Astrocyte of the spinal cord (primary cell): ENCODE measurements at places on chromosomes 4 and X.

DNA sequence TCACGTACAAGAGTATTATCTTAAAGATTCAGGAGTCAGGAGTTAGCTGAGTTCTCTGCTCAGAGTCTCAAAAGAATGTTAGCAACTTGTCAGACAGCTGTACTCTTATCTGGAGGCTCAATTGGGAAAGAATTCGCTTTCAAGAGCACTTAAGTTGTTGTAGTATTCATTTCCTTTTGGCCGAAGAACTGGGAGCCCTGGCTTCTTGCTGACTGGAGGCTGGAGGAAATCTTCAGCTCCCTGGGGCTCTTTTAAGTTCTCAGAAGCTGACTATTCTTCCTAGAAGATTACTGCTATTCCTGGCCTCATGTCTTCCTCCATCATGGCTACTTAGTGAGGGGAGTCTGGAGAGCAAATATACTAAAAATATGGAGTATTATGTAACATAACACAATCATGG lies 587.2 kb downstream of the EPHA5 start:
- no peak for DNase-seq

- no peak for DNase-seq
Observed at GRCh38 chrX:48968377-48968776, 3.3 kb downstream of the KCND1 start.

- no peak for DNase-seq
Observed at GRCh38 chrX:15676886-15677285, 12.3 kb upstream of the CLTRN start.

GRCh38 chrX:119015407-119016237 lies 41.2 kb downstream of the LONRF3 start:
- DNase-seq = peak; percentile 85

DNA sequence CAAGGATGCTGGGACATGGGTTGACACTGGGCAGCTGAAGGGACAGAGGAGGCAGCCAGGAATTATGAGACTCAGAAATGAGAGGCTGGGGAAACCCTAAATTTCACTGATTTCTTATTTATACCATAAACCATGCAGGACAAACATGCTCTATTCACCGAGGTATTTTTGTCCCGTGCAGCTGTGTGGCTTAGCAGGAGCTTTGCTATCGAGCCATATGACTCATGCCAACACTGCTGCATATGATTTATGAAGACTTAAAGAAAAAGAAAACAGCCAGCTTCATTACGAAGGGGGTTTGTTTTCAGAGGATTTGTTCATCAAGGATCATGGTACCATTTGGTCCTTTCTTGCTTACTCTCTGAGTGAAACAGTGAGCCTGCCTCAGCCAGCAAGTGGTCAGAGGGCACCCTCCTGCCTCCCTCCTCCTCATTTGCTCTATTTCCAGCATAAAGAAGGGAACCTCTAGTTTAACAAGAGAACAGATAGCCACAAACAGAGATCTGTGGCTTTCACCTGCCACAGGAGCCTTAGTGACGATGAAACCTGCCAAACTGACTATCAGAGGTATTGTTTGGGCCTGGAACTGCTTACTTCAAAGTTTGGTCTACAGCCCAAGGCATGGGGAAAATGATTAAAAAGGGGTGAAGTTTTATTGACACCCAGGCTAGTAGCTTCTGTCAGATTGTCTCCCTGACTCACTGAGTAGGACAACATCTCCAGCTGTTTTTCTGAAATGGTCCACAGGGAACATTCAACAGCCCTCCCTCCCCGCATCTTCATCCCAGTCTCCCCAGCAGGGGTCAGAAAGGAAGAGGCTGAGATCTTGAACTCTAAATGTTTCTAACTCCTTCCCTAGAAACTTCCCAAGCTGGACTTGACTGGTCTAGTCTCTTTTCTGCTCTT lies 80.1 kb upstream of the MAML3 start:
- DNase-seq = peak; percentile 82

- DNase-seq = no peak
Observed at GRCh38 chrX:69236641-69237040, 71.4 kb upstream of the PJA1 start.

GRCh38 chr4:119980456-119980855 lies 86.2 kb downstream of the MAD2L1 start:
- DNase-seq = no peak

GRCh38 chr4:39357002-39357401 lies 9.2 kb downstream of the RFC1 start:
- no peak for DNase-seq

DNA sequence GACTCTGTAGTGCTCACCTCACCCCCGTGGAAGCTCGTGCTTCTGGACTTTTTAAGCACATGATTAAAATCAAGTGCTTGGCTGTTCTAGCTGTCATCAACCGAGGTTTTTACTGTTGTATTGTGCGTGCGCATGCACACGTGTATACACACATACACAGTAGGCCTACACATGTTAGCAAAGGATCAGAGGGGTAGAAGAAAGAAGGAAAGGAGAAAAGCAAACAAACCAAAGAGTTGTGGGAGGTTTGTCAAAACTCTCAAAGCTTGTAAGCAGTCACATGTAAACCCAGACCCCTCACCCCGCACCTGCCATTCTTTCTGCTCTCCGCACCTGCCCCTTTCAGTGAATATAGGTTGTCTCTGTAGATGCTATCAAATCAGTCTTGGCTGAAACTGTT lies 311.8 kb downstream of the HS3ST1 start:
- DNase-seq = no peak

GRCh38 chr4:175927121-175927520 lies 115.1 kb upstream of the GPM6A start:
- peak; percentile 49 for DNase-seq

DNA sequence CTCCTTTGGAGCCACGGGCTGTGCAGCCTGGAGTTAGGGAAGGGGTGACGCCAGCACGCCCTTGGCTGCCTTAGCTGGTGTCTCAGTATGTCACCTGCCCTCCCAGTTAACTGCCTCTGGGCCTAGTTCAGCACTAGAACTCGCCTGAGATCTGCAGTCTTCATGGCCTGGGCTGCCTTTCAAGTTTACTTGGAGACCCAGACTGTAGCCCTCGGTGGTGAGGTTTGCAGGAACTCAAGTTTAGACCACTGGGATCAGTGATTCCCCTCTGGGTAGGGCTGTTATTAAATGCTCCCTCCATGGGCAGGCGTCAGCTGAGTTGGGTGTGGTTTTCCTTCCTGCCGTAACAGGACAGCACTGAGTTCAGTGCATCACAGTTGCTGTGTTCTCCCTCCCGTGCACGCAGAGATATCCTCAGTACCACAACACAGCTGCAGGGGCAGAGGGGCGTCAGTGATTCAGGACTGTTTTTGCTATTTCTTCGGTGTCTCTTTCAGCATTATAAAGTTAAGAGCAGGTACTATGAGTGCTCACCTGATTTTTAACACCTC lies 30.5 kb downstream of the PLAC8 start:
- no peak for DNase-seq

GRCh38 chr4:90621080-90621479 lies 493.9 kb downstream of the CCSER1 start:
- no peak for DNase-seq

- no peak for DNase-seq
Observed at GRCh38 chr4:33357121-33357520, 2637.0 kb downstream of the PCDH7 start.

GRCh38 chr4:55745014-55745413 lies 74.6 kb upstream of the EXOC1L start:
- no peak for DNase-seq

- no peak for DNase-seq
Observed at GRCh38 chr4:187424636-187425035, 570.9 kb upstream of the ZFP42 start.

- DNase-seq = no peak
Observed at GRCh38 chr4:5892323-5893003, 423 bp downstream of the CRMP1 start.

DNA sequence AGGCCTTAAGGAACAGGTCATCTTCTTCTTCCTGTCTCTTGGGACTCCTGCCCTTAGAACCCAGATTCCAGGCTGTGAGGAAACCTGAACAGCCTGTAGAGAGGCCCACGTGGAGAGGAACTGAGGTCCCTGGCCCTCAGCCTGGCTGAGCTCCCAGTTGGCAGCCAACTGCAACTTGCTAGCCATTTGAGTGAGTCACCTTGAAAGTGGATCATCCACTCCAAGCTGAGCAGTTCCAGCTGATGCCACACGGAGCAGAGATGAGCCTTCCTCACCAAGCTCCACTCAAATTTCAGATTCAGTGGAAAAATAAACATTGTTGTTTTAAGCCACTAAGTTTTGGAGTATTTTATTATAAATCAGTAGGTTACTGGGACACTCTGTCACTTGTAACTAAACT lies 392.5 kb downstream of the BCOR start:
- DNase-seq = peak; percentile 90

GRCh38 chr4:55242506-55242905 lies 103.5 kb upstream of the SRD5A3 start:
- DNase-seq = no peak

GRCh38 chr4:152973629-152974467 lies 37.7 kb downstream of the FHDC1 start:
- no peak for DNase-seq

GRCh38 chrX:30626402-30626801 lies 26.8 kb upstream of the GK start:
- DNase-seq = no peak

DNA sequence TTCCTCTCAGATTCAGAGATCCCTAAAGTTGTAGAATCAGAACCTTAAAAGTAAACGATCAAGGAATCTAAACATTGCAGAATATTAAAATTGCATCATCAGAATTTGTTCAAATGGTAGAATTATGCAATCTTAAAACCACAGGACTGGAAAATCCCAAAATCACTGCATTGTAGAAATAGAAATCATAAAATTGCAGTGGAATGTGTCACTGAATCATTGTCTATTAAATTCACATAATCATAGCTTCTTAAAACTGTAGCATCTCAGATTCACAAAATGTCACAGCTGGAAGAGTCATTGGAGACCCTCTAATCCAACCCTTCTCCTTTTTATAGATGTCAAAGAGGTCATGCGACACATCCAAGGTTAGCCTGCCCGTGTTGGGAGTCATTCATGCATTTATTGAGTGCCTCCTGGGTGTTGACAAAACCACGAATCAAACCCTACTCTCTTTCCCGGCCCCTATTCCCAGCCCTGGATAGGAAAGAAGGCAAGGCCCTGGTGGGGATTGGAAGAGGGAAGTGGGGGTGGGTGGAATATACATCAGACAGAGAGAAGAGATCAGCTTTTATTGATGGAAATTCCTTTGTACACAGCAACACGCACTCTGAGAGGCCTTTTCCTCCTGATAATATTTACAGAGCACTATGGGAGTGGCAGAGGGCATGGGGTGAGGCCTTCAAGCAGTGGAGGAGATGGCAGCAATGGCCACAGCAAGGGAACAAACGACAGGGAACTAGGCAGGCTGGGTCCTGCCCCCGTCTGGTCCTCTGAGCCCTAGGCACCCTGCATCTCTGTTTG lies 15.4 kb downstream of the IQSEC2 start:
- DNase-seq = peak; percentile 37

- peak; percentile 68 for DNase-seq
Observed at GRCh38 chr4:180618396-180618795, 1624.8 kb upstream of the TENM3 start.

- DNase-seq = no peak
Observed at GRCh38 chr4:85165808-85166207, 199.3 kb upstream of the WDFY3 start.

DNA sequence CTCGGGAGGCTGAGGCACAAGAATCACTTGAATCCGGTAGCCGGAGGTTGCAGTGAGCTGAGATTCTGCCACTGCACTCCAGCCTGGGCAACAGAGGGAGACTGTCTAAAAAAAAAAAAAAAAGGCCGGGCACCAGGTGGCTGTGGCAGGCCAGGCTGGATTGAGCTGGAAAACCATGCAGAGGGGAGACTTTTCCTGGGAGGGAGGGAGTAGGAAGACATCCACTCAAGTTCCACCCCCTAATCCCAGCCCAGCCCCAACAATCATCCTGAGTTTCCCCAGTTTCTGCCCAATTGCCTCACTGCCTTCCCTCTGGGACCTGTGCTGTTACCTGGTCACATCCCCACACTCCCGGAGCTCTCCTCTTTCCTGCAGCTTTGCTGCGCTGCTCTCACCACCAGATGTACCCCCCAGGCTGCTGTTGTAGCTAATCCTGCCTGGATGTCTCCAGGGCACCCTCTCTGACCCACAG lies 9.0 kb upstream of the TSPYL2 start:
- no peak for DNase-seq

GRCh38 chrX:68421636-68422035 lies 11.7 kb downstream of the OPHN1 start:
- no peak for DNase-seq

GRCh38 chr4:93396272-93396671 lies 432.3 kb upstream of the ATOH1 start:
- peak; percentile 73 for DNase-seq

DNA sequence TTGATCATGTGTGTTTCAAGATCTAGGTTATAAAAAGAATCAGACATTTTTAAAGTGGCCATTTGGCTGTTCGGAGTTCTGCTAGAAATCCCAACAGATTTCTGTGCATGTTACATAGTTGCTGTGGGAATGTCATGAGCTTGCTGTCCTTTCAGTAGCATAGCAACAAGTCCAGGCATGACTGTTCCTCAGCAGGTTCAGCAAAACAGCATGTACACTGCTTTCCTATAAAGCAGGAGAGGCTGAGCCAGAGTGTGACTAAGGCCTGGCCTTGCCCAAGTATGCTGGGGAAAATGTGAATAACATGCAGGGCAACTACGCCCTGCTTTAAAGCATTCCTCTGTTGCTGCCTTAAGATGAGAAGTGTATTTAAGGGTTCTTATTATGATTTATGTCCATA lies 217.1 kb upstream of the SMIM31 start:
- DNase-seq = peak; percentile 94

- no peak for DNase-seq
Observed at GRCh38 chr4:142040043-142040442, 403.7 kb downstream of the IL15 start.

DNA sequence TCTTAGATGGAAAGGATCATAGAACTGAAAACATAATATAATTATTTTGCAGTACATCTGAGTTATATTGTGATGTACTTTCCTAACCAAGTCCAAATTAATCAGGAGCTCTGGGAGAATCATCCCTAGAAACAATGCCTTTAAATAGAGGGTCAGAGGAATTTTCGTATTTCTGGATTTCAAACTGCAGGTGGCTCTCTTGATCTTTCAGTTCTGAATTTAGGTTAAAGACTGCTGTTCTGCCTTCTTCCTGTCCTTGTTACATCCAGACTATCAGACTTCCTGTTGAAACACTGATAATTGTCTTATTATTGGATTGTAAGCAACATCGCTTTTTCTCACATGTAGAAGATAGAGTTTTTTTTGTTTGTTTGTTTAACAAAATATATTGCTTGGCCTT lies 142.7 kb downstream of the RPA4 start:
- no peak for DNase-seq

GRCh38 chrX:18886344-18887161 lies 97.4 kb downstream of the PHKA2 start:
- peak; percentile 37 for DNase-seq

DNA sequence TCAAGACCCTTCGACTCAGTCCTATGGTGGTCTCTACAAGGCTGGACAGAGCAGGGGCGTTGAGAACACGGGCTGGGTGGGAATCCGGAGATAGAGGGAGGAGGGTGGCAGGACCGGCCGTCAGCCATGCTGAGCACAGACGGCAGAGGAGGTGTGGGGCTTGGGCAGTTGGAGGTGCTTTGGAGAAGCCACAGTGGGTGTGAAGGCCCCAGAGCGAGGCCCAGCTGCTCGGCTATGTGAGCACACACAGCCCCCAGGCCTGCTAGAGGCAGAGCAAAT lies 4.2 kb downstream of the PDE6B start:
- DNase-seq = no peak
